ENCODE measurements at places on chromosomes 2 and 18.

- DNase-seq, result no peak
Measured at GRCh38 chr2:116340690-116341089, 1473.8 kb upstream of the DDX18 start.

GRCh38 chr2:138823666-138824065, 43.5 kb upstream of the NXPH2 start:
- no peak for DNase-seq

DNA sequence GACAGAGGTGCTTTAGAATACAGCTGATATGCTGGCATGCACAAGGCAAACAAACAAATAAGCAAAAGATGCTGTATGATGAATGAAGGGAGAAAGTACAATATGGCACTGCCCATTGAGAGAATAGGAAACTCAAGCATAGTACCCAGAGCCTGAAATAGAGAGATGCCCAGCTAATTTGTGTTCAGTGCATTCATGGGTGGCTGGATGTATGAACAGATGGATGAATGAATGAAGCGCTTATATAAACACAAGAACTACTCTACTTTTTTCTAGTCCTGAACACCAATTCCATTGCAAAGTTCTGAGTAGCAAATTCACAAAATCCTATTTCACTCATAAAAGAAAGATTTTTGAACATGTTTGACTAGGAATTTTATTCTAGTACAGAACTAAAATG, 756.3 kb downstream of the SATB2 start:
- DNase-seq, result no peak

DNA sequence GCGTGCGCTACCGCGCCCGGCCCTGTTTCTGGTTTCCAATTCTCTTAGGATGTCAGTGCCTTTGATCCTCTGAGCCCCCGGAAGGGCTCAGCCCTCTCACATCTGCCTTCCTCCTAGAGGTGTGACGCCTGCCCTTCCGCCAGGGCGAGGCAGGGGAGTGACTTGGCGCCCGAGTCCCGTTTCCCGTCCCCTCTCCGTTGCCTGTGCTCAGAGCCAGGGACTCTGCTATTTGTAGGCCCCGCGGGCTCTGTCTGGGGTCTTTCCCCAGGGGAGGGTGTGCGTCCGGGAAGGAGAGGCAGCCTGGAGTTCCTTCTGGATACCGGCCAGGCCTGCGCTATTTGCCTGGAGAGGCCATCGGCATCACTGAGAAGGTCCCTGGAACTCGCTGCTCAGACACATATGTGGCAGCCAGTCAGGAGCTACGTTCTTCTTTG, 103.7 kb upstream of the TAF1B start:
- no peak for DNase-seq

GRCh38 chr18:4839639-4840038, 357.4 kb downstream of the AKAIN1 start:
- DNase-seq, result no peak

GRCh38 chr2:137590102-137590501, 374.2 kb upstream of the HNMT start:
- DNase-seq, result no peak

DNA sequence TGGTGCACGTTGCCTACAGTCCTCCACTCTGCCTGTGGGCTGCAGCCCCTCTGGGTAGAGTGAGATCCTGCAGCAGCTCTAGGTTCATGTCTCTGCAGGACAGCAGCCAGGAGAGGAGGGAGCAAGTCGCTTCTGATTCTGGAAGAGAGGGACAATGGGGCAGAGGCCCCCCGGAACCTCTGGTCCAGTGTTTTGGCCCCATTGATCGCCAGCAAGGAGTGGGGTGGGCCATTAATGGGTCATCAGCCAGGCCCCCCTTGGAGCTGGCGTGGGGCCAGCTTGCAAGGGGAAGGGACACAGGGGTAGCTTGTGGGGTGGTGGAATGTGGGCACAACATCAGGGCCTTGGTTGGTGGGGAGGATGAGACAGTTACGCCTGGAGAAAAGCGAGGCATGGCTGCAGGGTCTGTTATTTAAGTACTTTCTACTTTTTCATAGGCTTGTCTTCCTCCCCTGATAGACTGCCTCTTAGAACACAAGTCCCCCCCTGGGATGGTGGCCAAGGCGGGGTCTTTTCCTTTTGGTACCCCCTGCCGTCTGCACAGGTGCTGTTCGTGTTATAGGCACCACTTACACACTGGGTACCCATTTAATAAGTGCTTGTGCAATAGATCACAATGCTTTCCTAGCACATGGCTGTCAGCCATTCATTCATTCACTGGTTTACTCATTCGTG, 44.6 kb downstream of the INHBB start:
- no peak for DNase-seq

DNA sequence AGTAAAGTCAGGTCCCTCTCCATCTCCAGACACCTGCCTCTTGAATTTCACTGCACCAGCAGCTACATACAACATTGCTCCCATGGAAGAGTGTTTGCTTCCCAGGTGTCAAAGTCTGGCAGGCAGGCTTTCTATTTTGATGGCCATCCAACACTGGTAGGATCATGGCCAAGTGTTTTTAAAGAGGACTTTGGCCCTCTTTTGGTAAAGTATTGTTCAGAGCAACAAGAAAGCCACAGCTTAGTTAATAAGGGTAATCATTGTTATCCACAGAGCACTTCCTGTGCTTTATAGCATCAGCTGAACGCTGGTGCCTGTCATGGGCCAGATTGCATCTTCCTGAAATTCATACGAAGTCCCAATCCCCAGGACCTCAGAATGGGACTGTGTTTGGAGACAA, 133.2 kb downstream of the NCK2 start:
- no peak for DNase-seq

DNA sequence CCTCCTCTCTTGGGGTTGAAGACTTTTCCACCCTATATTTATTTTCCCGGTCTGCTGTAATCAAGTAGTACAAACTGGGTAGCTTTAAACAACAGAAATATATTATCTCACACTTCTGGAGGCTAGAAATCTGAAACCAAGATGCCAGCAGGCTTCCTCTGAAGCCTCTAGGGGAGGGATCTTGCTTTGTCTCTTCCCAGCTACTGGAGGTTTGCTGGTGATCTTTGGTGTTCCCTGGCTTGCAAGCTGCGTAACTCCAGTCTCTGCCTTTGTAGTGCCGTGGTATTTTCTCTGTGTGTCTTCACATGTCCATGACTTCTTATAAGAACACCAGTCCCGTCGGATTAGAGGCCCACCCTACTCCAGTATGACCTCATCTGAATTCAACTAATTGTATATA, 44.4 kb downstream of the MYO3B start:
- DNase-seq, result peak; percentile 83

- DNase-seq, result no peak
Measured at GRCh38 chr18:79195716-79196683, 126.8 kb downstream of the ATP9B start.

GRCh38 chr2:2769481-2770431, 438.7 kb upstream of the MYT1L start:
- DNase-seq, result no peak

GRCh38 chr2:203804070-203804469, 63.5 kb upstream of the CTLA4 start:
- peak; percentile 100 for DNase-seq

GRCh38 chr2:222823183-222823930, 37.5 kb upstream of the ACSL3 start:
- no peak for DNase-seq

DNA sequence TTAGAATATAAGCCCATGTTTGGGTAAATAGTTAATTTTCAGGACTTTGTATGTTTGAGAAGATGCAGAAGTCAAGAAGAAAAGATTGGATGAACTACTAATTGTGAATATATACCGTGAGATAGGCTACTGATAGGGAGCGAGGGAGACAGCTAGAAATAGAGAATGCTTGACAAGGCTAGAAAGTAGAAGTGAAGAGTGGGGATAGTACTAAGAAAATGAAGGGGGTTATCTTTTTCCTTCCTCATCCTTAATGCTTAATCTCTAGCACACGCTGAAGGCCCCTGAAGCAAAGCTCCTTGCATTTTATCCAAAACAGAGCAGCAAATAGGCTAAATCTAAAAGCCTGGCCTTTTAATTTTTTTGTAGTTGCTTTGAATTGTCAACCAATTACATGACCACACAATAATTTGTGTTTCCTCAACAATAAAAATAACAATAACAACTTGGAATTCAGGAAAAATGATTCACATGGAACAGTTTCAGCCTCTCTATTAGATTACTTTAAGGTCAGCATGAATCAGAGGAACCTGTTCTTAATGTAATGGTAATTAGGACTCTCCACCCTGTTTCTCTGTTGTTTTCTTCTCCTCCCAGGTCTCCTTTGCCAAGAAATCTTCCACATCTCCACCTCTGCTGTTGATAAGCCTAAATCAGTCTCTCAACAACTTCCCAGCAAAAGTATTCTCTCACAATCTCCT, 1071.3 kb upstream of the ZEB2 start:
- DNase-seq, result no peak

GRCh38 chr2:88856409-88857135, 165.1 kb downstream of the RPIA start:
- no peak for DNase-seq

- DNase-seq, result no peak
Measured at GRCh38 chr2:45964906-45965305, 313.4 kb downstream of the PRKCE start.

- peak; percentile 68 for DNase-seq
Measured at GRCh38 chr2:27715318-27716210, 51.9 kb downstream of the SLC4A1AP start.

DNA sequence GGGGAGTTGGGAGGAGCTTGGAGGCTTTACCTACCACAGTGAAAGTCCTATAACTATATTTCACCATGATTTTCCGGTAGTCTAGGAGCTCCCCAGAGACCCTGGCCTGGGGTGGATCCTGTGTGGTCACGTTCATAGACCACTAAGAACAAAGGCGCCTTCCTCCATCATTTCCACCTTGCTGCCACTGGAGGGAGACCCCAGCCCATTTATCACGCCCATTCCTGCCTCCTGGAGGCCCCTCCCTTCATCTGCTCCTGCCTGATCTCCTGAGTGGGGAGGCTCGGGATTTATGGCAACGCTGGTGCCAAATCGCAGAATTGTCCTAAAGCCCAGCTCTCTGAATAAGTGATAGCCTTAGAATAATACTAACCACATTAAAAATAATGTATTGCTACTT, 507.6 kb upstream of the SPHKAP start:
- DNase-seq, result peak; percentile 40

GRCh38 chr2:43340945-43341356, 114.5 kb upstream of the ZFP36L2 start:
- peak; percentile 77 for DNase-seq

- DNase-seq, result peak; percentile 38
Measured at GRCh38 chr2:230408244-230408842, 7.7 kb upstream of the SP100 start.

GRCh38 chr2:151381266-151381665, 23.9 kb downstream of the TNFAIP6 start:
- peak; percentile 91 for DNase-seq

DNA sequence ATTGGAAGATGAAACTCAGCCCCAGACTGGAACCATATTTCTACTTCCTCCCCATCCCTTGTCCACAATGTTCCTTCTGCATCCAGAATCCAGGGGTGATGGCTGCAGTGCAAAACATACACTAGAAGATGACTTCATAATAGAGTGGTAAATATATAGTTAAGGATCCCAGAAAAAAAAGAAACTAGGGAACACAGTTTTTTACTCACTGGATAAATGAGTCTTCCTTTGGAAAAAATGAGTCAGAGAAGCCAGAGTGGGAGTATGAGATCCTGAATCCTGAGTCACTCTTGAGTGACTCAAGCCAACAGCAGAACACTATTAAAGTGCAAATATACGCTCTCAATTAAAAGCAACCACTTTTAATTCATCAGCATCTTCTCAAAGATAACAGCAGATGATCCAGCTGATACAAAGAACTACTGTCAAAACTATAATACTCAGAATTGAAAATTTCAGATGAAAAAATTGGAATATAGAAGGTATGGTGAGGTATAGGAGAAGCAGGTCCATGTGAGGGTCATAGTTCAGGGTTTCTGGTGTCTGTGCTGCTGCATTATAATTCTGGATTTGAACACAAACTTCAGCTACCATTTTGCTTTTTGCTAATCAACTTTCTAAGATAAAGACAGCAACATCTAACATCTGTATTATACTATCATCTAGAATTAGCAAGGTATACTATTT, 987.2 kb upstream of the CDH2 start:
- DNase-seq, result peak; percentile 86

GRCh38 chr2:234392041-234392615, 104.8 kb downstream of the ARL4C start:
- DNase-seq, result no peak

GRCh38 chr18:57025540-57025939, 121.3 kb upstream of the BOD1L2 start:
- no peak for DNase-seq

- no peak for DNase-seq
Measured at GRCh38 chr2:211306929-211307328, 750.5 kb downstream of the CPS1 start.

DNA sequence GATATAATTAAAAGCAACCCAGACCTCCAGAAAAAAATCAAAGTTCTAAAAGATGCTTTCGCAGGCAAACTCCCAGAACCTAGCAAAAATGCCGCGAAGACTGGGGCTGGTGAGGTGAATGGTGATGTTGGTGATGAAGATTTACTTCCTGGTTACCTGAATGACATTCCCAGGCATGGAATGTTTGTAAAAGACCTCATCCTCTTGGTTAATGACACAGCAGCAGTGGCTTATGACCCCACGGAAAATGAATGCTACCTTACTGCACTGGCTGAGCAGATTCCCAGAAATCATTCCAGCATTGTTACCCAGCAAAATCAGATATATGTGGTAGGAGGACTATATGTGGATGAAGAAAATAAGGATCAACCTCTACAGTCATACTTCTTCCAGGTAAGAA, 994 bp downstream of the KLHL41 start:
- no peak for DNase-seq

- peak; percentile 90 for DNase-seq
Measured at GRCh38 chr2:41194230-41194629, 742.3 kb upstream of the SLC8A1 start.

- DNase-seq, result peak; percentile 67
Measured at GRCh38 chr2:226483745-226484619, 315.6 kb downstream of the IRS1 start.

- no peak for DNase-seq
Measured at GRCh38 chr18:12921178-12921577, 26.6 kb upstream of the SEH1L start.

GRCh38 chr18:70559446-70559845, 270.6 kb downstream of the SOCS6 start:
- no peak for DNase-seq

GRCh38 chr2:133197156-133197555, 371.1 kb downstream of the NCKAP5 start:
- DNase-seq, result no peak

- no peak for DNase-seq
Measured at GRCh38 chr2:70920367-70920715, 15.4 kb upstream of the ATP6V1B1 start.

GRCh38 chr18:25100418-25100817, 251.5 kb downstream of the ZNF521 start:
- no peak for DNase-seq

Measured in choroid plexus epithelial cell (primary cell).